Activated CD8-positive, alpha-beta memory T cell treated with anti-CD3 and anti-CD28 coated beads for 4 hours (primary cell): ENCODE measurements at places on chromosomes 11 and 22.

DNA sequence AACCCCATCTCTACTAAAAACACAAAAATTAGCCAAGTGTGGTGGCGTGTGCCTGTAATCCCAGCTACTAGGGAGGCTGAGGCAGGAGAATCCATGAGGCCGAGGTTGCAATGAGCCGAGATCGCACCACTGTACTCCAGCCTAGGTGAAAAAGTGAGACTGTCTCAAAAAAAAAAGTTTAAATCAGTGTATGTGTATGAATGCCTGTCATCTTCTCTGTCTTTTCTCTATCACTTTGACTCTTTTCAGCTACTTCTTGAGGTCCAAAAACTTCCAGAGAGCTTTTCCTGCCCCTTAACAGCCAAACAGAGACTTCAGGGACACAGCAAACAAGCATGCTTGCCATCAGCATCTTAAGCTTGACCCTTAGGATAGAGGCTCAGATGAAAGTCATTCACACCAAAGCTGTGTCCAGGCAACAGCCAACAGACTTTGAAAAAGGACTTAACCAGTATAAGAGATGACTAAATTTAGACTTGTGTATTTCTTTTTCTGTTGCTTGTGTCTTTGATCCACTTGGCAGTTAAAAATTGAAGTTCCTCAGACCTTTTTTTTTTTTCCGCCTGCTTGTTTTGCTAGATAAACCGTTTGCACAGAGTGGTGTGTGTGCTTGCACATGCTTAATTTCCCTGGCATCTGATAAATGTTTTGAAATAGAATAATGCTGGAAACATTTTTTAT lies 151.9 kb downstream of the DBX1 start:
- no peak for DNase-seq

DNA sequence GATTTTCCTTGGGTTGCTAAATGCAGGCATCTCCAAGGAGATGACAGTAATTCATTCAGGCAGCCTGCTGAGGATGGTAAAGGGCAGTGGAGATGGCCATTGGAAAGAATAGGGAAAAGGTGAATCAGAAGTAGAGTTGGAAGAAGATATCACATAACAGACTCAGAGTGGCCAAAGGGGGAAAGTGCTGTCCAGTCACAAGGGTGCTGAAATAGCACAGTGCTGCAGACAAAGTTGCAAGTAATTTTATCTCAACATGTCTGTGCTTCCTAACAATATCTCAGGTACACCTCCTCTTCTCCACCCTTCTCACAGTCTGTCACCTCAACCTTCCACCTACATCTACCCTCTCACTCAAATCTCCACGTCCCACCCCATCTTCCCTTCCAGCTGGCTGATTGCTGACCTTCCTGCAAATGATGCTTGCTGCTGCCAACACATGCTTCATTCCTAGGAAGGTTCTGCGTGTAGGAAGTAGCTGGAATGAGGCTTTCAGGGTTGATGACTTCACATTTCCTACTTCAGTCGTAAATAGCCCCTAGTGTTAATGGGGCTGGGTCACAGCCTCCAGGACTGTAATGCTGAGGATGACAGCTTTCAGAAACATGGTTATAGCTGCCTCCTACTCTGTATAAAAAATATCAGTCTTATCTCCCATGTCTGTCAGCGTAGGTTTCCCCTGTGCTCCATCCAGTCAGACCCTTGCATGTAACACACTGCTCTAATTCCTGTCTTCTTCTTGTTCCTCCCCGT lies 123.9 kb downstream of the CTNND1 start:
- no peak for DNase-seq

- DNase-seq, result no peak
These were observed 47.8 kb downstream of the CD6 start for GRCh38 chr11:61019037-61019831.

DNA sequence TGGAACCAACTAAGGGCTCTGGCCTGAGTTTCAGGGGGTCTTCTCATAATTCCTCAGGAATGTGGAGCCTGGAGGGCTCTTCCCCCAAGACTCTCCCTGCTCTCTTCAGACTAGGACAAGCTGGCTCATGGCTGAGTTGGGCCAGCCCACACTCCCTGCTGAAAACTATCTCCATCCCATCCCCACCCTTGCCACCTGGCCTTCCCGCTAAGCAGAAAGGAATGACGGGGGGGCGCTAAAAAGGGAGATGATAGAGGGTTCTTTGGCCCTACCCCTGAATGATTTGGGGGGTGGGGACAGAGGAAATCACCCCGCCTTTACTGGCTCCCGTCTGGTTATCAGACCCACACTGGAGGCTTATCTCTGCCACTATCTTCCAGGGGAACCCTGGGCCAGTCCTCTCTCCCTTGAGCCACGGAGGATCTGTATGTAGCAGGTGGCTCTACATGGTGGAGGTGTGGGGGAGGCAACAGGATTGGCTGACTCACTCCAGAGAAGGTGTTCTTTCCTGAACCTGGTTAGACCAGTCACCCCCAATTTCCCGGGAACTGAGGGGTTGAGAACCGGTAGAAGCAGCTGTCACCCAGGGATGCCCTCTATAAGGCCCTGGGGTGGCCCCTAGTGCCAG lies 5.7 kb downstream of the SMTN start:
- no peak for DNase-seq

- DNase-seq, result no peak
These were observed 114.6 kb downstream of the NECTIN1 start for GRCh38 chr11:119614222-119615002.

DNA sequence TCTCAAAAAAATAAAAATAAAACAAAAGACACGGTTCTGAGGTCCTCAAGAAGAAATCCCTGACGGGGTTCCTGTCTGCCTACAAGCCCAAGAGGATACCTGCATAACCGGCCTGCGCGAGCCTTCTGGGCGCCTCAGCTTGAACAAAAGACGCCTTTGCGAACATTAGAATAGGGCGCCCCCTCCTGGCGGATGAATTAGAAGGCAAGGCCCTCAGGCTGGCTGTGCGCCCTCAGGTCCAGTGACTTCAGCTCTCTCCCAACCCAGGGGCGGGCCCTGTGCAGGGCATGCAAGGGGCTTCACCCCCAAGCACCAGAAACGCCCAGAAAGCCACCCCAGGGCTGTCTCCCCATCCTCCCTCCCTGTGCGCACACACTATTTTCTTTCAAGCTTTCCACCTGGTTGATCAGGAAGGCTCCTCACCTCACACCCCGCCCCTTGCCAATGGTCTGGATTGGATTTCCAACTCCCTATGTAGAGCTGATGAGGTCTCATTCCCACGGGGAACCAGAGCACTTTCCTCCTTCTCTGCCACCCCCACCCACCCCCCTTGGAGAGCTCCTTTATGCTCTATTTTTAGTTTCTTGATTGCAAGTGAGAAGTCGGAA lies 273.3 kb downstream of the BUD13 start:
- DNase-seq, result no peak

GRCh38 chr11:128399251-128400121 lies 187.9 kb downstream of the ETS1 start:
- DNase-seq, result no peak

DNA sequence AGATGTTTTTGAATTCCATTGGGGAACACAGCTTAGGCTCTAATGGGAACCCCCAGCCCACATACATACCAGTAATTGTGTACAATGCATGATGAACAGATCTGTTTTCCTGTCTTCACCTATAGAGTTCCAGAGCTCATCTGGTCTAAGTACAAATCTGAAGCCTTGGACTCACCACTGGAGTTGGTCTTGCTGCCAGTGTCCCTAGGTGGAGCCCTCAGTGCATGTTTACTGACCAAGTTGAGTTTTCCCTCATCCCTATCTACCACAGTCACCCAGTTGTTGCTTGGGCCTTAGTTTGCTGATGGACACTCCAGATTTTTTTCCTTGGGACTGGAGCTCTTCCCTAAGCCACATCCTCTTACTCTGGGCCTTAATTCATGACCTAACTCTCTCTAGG lies 159.2 kb upstream of the DDI1 start:
- DNase-seq, result no peak

GRCh38 chr11:116190861-116191260 lies 581.9 kb downstream of the BUD13 start:
- DNase-seq, result no peak

DNA sequence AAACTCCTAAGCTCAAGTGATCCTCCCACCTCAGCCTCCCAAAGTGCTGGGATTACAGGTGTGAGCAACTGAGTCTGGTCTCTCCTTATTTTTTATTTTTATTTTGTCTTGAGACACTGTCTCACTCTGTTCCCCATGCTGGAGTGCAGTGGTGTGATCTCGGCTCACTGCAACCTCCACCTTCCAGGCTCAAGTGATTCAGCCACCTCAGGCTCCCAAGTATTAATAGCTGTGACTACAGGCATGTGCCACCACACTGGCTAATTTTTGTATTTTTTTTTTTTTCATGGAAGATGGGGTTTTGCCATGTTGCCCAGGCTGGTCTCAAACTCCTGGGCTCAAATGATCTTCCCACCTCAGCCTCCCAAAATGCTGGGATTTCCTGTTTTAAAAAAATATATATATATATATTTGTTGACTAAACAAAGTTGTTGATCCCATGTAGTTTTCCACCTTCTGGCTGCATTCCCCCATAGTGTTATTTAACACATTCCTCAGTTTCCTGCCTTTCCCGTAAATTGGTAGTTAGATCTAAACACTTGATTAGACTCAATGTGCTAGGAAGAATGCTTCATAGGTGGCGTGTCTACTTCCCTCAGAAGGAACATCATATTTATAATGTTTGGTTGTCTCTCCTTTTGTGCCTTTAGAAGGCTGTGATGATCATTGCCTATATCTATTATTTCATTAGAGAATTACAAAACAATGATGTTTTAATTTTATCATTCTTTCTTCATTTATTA lies 38.8 kb downstream of the LRRC32 start:
- no peak for DNase-seq

DNA sequence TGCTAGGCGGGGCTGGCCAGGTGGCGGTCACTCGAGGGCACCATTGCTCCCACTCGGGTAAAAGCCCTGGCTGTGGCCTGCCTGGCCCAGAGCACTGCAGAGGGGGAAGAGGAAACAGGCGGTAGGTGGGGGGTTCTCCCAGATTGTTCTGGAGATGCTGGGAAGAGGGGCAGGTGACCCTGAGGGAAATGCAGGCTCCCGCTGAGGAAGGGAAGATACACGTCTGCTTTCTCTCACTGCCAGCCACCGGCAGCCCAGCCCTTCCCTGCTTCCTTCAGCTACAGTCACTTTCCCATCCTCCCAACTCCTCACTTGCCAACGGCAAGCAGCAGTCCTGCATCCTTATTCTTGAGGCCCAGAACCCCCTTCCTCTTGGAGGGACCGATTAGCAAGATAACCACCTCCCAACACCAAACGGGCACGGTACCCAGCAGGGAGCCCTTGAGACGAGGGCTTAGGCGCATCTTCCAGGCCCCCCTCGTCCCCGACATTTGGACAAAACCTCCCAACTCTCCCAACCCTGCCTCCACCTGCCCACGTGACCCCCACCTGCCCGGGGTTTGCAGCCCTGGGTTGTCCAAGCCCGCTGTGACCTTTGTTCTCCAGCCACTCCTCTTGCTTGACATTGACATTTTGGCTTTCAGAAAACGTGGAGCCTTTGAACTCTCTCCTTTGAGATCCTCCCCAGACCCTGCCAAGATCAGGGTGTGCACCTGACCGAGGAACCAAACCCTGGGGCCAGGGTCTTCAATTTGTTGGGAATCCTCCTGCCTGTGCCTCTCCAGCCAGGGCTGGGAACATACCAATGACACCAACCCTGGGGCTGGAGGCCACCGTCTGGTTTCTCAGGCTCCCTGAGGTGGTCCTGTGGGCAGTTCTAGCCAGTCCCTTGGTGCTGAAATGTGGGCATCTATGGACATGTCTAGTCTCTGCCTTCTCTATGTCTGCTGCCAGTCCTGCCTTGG lies 48.8 kb upstream of the TTLL12 start:
- DNase-seq, result no peak

DNA sequence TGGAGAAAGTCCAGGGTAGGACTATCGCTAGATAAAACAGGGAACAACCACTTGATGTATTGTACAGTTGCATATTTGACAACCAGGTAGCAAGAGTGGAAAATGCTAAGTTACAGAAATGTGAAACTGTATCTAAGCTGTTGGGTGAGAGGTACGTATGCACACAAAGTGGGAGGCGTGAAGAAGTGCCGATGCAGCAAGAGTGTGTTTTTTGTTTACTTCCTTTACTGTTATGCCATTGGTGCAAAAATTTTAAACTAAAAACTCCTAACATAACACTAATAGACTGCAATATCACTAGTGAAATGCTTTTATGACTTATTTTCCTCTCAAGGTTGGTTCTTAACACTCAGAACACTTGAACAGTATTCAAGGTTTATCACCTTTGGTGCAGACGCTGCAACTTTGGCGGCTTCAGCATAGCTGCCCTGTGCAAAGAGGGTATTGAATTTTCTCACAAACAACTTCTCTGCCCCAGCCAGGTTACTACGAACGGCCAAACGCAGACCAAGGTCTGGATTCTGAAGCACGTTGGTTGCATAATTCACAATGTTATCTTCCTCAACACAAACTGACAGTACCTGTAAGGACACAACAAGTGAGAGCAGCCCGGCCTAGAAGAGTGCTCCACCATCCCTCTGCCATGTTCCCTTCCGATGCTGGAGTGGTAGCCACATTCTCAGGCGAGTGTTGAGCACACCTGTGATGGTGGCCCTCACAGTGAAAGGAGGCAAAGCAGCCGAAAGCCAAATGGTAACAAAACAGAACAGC lies 55.8 kb upstream of the SLC25A1 start:
- DNase-seq, result no peak

GRCh38 chr11:86115542-86116385 lies 46.9 kb upstream of the PICALM start:
- no peak for DNase-seq

- no peak for DNase-seq
These were observed 6.3 kb downstream of the CEND1 start for GRCh38 chr11:783581-784015.

DNA sequence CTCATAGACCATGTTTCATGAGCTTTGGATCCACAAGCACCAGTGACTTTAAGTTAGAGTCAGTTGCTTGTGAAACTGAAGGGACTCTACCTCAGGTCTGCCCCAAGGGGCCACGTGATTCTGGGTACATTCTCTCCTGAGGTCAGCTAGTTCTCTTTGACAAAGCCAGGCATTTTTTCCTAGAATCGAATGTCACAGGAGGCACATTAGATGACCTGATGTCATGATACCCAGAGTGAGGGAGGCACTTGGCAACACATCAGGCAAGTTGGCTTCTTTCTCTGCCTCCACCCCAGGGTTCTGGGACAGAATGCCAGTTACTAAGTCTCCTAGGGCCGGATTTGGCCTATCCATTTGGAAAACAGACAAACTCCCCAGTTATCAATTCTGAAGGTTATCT lies 93.0 kb downstream of the APIP start:
- no peak for DNase-seq

GRCh38 chr11:17991783-17992433 lies 20.9 kb downstream of the SERGEF start:
- DNase-seq, result no peak

DNA sequence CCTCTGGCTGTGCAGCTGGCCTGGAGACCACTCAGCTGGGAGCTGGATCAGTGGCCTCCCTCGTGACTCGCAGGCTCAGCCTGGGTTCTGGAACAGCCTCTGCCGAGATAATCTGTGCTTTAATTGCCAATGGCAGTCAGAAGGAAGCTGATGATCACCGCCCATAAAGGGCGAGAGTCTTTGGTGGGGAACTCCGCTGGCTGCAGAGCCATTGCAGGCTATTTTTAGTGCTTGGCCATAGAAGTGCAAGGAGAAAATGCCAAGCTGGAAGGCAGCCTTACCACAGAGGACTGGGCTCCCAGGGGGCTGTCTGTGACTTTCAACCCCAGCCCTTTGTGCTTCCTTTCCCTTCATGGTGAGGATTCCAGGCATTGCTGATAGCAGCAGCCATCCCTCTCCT lies 62.2 kb upstream of the TENM4 start:
- DNase-seq, result no peak

- DNase-seq, result peak; percentile 48
These were observed 159.3 kb upstream of the GRK3 start for GRCh38 chr22:25404928-25405816.
